ENCODE measurements at places on chromosomes 4 and X.
A peak's percentile ranks its signal among the peaks of the same experiment; 100 is the strongest.

- DNase-seq, result no peak
Observed at GRCh38 chrX:145068450-145068849, 178.9 kb upstream of the SPANXN1 start.

- DNase-seq, result no peak
Observed at GRCh38 chr4:111572470-111572869, 572.8 kb upstream of the FAM241A start.

DNA sequence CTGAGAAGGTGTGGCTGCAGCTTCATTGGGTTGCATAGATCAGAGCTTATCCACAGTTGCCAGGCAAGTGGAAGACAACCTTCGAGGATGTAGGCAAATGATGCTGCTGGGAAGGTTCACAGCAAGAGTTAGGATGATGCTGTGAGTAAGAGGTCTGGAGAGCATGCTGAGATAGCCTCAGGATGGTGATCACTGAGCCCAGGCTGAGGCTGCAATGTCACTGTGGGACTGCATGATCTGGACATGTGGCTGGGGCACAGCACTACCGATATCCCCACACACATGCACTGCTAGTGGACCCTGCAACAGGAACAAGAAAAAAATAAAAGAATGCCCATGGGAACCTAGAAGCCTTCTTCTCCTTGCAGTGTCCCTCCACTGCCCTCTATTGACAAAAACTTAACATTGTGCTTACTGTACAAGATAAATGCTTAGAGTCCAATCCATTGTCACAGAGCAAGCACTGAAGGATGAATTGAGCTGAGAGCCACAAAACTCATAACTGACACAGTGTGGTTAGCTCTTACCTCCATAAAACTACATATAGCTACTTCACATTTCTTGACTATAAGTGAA lies 105.6 kb downstream of the CNKSR2 start:
- peak; percentile 69 for DNase-seq

- peak; percentile 82 for DNase-seq
Observed at GRCh38 chr4:185534866-185535611, at the start of gene PDLIM3. PDLIM3 (minus strand) TSS chr4:185535507; CDS start chr4:185535434, 73 bp downstream.

- no peak for DNase-seq
Observed at GRCh38 chr4:8744083-8744805, 127.4 kb downstream of the HMX1 start.

GRCh38 chrX:105703876-105704275 lies 118.5 kb upstream of the NRK start:
- no peak for DNase-seq

DNA sequence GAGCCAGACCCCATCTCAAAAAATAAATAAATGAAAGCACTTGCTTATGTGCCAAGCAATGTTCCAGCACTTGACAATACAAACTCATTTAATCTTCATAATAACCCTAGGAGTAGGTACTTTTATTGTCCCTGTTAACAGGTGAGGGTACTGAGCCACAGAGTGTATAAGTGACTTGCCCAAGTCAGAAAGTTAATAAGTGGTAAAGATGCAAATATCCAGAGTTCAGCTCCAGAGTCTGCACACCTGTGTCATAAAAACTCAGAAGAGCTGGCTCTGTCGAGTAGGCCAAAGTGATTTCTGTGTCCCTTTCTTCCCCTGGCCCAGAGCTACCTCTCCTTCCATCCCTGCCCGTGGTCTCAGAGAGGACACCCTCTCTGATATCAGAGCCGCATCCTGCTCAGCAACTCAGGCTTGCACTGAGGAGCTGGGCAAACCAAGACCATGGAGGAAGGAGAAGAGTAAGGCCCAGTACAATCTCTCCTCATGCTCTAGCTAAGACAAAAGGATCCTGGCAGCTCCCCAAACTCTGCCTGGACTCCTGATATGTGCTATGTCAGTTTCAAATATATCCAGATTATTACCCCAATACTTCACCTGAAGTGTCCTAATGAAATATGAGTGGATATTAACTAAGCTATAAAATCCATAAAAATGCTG lies 136.3 kb downstream of the HS6ST2 start:
- DNase-seq, result no peak

DNA sequence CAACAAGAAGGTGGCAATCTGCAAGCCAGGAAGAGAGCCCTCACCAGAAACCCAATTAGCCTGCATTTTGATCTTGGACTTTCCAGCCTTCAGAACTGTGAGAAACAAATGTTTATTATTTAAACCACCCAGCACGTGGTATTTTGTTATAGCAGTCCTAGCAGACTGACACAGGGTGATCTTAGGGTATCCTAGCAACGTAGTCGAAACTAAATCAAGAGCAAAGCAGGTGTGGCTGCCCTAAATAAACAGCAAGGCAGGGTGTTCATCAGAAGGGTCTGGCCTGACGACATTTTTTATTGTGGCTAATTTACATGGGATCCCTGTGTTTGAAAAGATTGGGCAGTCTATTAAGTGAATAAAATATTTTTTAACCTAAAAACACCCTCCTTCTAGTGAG lies 198.8 kb downstream of the VEGFC start:
- no peak for DNase-seq

DNA sequence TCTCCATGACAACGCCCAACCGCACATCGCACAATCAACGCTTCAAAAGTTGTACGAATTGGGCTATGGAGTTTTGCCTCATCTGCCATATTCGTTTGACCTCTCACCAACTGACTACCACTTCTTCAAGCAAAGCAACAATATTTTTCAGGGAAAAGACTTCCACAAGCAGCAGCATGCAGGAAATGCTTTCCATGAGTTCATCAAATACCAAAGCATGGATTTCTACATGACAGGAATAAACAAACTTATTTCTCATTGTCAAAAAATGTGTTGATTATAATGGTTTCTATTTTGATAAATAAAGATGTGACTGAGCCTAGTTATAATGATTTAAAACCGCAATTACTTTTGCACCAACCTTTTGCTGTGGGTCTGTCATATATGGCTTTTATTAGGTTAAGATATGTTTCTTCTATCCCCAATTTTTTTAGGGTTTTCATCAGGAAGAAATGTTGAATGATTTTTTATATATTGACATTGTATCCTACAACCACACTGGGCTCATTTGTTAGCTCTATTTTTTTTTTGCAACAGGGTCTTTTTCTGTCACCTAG lies 138.4 kb downstream of the PWWP3B start:
- DNase-seq, result no peak

DNA sequence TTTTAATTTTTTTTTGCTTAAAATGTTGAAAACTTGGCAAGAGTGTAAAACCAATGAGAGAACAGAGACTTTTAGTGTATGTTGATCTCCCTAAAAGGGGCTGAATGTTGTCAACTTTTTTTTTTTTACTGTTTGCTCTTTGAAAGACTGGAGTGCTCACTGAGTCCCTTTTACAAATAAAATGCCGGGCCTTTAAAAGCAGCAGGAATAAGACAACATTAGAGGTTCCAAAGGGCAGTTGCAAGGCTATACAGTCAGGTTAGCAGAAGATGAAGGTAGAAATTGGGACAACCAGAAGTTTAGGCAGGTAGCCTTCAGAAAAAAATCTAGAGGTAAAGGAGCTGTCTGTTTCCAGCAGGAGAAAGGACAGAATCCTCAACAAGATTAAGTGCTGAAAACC lies 132.5 kb upstream of the HTR2C start:
- DNase-seq, result no peak

GRCh38 chr4:71270901-71271300 lies 67.9 kb upstream of the SLC4A4 start:
- DNase-seq, result peak; percentile 32

GRCh38 chrX:72001471-72001870 lies 90.8 kb downstream of the NHSL2 start:
- DNase-seq, result no peak

DNA sequence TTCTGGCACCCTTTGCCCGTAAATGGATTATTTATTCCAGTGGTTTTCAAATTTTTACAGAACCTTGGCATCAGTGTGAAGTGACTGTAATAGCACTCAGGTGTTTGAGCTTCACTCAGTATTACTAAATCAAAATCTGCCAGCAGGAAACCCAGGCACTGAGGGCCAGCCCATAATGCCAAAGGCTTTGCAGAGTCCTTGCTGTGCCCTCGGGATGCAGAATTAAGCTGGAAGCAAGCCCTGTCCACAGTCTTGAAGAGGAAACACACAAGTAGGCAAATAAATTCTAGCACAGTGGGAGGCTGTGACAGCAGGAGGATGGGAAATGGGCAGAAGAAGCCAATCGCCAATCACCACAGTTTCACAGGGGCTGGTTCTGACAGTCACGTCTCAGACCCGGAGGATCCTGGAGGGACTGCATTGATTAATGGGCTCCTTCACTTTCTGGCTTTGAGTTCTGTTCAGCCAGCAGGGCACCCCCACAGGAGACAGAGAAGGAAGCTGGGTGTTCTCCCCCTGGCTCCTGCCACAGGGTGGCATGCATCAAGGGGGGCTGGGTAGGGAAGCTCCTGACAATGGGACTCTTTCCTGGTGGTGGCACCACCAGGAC lies 138.8 kb downstream of the MTNR1A start:
- no peak for DNase-seq

DNA sequence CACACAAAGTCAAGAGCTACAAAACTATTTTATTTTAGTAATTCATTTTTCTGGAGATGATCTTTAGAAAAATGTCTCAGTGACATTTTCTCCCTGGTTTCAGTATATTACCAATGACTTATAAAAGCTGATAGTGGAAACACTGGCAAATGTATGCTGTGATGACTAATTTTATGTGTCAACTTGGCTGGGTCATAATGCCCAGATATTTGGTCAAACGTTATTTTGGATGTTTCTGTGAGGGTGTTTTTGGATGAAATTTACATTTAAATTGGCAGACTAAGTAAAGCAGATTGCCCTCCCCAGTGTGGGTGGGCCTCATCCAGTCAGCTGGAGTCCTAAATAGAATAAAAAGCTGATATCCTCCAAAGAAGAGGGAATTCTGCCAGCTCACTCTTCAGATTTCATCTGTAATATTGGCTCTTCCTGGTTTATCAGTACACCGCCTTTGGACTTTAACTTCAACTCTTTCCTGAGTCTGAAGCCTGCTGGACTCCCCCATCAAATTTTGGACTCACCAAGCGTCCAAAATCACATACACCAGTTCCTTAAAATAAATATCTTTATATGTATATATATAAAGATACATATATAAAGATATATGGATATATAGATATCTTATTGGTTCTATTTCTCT lies 31.2 kb upstream of the RAB40A start:
- no peak for DNase-seq

- DNase-seq, result peak; percentile 2
Observed at GRCh38 chr4:103591841-103592240, 127.9 kb downstream of the TACR3 start.

DNA sequence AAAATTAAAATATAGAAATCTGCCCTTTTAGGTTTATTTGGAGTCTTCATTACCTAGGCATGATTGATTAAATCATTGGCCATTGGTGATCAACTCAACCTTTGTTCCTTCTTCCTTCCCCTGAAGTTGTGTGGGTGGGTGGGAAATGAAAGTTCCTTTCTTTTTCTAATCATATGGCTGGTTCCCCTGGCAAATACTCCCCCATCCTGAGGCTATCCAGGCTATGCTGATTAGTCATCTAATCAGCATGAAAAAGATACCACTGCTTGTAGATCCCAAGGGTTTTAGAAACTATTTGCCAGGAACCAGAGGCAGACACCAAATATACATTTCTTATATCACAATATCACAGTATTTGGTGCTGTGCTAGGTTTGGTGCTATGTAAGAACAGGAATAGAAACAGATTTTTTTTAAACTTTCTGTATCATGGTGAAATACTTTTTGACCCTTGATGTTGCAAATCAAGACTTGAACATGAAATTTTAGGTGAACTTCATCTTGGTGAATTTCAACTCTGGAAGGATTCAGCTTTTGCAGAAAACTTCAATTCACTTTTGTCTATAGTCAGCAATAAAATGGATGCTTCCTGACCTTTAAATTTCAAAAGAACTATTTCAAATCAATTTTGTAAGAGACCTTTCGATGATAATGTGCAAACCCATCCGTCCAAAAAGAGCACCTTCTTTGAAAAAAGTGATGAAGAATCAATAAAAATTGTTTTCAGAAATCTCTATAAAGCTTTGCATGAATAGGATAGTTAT lies 71.1 kb downstream of the CCSER1 start:
- DNase-seq, result no peak

DNA sequence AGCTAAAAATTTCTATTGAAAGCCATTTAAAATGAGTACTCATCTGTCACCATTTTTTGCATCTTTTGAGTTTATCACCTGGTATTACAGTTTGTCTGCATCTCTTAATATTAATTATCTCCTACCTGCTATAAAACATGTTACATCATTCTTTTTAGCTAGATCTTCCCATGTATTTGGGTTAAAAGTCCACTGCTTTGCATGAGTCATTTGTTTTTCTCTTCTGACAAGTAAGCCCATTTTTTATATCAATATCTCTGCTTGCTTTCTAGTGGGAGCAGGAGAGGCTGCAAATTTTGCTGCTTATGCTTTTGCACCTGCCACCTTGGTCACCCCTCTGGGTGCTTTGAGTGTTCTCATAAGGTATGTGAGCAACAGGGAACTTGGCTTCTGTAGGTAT lies 16.1 kb downstream of the NIPAL1 start:
- DNase-seq, result no peak

- DNase-seq, result peak; percentile 18
Observed at GRCh38 chrX:120625371-120625770, 4.5 kb downstream of the C1GALT1C1 start.

GRCh38 chrX:2517055-2517454 lies 16.3 kb upstream of the DHRSX start:
- DNase-seq, result no peak

DNA sequence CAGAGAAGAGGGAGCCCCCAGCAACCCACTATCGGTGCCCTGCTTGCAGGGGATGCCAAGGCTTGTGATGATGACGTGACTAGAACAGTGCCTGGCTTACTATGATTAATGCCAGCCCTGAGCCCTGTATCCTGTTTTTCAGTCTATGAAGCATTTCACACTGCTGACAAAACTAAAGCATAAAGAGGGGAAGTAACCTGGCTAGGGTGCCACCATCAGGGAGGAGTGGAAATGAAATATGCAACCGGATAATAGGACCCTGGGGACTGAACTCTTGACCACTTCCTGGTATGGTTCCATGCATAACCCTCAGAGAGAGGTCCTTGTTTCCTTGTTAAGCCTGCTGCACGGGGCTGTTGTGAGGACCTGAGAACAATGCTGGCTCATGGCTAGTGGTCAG lies 50.3 kb downstream of the MED28 start:
- no peak for DNase-seq

GRCh38 chr4:157898836-157899605 lies 273.8 kb downstream of the GASK1B start:
- no peak for DNase-seq

DNA sequence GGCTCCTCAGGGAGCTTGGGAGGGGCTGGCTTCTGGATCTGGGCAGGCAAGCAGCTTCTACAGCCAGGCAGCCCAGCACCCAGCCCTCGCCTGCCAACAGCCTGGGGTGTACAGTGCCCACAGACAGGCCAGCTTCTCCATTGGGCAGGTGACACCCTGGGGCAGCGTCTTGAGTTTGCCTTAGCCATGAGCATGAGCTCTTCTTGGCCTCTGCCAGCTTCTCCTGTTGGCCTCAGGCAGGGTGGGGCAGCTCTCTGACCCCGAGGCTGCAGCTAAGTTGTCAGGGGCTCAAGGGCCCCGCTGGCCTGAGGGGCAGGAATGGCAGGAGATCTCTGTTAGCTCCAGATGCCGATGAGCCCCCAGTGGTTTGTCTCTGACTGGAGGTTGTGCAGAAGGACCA lies 7.8 kb upstream of the CNGA2 start:
- DNase-seq, result no peak

GRCh38 chr4:159107203-159107925 lies 4.5 kb downstream of the RAPGEF2 start:
- no peak for DNase-seq
